ENCODE measurements at places on chromosomes 12 and 14.

DNA sequence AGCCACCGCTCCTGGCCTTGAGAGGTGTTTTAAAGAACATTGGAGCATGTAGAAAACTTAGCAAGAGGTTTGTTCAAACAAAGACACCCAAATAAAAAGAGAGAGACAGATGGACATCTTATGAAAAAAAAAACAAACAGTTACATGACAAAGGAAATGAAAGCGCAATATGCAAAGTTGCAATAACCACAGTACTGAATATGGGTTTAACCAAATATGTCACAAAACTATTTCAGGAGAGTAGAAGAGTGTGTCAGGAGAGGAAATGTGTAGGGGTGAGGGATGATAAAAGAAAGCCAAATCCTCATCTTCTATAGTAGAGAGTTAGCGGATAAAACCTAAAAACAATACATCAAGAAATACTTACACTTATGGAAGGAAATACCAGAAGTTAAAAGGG lies 98.4 kb downstream of the GTF2A1 start:
- DNase-seq: no peak

DNA sequence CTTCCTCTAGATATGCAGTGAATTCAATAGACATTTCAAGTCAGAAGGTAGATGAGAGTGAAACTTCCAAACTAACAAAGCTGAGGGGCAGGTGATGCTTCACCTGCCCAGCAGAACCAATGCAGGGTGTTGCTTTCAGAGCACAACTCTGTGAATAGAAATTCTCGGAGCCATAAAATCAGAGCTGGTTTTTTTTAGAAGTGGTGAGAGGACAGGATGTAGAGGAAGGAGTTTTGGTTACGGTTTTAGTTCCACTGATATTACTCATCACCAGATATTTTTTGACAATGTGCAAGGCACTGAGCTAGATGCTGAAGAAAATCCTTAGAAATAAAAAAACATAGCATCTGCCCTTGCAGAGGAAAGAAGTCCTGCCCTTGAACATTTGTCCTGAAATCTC lies 62.2 kb downstream of the BMP4 start:
- DNase-seq: no peak

DNA sequence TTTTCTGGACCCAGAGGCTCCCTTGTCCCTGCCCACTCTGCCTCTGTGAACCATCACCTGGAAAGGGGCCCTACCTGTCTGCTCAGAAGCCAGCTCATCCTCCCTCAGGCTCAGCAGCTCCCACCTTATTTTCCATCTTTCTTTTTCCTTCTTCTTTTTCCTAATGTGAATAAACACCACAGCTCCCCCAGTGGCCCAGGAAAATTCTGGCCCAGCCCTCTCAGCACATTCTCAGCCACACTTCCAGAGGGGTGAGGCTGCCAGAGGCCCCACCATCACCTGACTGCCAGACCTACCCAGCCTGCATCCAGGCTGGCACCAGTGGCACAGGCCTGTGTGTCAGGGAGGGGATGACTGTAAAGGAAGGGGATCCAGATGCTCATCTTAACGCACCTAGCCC lies 23.0 kb downstream of the ZFHX2 start:
- no peak for DNase-seq

GRCh38 chr14:67837011-67837624 lies 17.5 kb downstream of the RAD51B start:
- DNase-seq: no peak

GRCh38 chr14:71006200-71006563 lies 98.9 kb downstream of the PCNX1 start:
- DNase-seq: no peak

DNA sequence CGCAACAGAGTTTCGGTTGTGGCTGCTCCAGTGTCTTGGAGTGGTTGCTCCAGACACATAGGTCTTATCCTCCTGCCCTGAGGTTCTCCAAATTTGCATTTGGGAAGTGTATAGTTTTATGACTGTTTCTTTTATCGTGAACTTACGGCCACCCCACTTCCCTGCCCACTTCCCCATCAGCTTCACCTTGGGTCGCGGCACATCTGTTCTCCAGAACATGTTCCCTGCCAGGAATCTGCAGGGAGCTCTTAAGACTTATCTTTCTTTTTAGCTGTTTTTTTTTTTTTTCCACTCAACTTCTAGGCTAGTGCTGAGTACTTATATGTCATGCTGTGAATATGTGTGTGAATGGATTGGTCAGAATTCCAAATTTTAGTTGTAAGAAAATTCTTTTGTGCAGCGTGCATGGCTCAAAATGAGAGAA lies 75.4 kb downstream of the ETV6 start:
- no peak for DNase-seq

DNA sequence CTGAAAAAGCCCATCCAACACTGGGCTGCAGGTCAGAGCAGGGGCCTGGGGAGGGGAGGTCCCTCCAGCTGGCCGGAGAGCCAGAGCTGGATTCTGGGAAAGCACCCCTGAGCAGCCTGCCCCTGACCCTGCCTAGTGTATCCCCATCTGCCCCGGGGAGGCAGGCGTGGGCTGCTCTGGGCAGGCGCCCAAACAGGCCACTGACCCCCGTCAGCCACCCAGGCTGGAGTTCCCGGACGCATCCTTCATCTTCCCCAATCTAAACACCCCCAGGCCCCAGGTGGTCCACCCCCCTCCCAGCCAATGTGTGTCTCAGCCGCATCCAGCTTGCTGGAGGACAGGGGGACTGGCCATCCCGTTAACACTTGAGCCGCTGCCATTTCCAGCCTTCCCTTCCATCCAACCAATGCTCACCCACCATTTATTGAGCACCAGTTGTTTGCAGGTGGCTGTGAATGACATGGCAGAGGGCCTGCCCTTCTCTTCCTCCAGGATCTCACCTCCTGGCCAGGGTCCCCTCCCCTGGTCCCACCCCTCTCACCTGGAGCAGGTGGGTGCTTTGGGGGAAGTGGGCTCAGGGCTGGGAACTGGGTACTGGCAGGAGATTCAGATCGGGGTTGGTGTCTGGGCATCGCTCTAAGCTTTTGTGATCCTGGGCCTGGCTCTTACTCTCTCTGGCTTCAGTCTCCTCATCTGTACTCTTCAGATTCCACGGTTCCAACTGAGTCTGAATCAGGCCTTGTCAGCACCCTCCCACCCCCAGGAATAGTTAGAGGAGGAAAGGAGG lies 743 bp upstream of the DTX1 start:
- DNase-seq: no peak

GRCh38 chr14:29716150-29716549 lies 211.5 kb downstream of the PRKD1 start:
- DNase-seq: no peak

DNA sequence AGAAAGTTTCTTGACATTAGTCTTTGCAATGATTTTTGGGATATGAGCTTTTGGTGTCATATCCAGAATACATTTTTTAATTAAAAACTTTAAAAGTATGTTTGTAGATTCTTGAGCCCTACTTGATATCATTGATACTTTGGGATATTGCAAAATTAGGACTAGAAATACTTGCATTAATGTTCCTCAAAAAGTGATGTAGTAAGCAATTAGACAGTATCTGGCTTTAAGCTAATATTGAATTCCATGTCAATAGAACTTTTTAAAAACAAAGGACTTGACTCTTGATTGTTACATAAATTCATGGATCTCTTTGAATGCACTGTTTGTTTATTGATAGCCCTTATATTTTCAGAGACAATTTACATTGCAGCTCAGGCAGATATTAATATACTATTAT lies 15.6 kb downstream of the PEX5 start:
- no peak for DNase-seq

- no peak for DNase-seq
These were observed 54.8 kb downstream of the WNK1 start for GRCh38 chr12:807041-807735.

GRCh38 chr12:117718559-117718958 lies 250.2 kb downstream of the KSR2 start:
- no peak for DNase-seq

DNA sequence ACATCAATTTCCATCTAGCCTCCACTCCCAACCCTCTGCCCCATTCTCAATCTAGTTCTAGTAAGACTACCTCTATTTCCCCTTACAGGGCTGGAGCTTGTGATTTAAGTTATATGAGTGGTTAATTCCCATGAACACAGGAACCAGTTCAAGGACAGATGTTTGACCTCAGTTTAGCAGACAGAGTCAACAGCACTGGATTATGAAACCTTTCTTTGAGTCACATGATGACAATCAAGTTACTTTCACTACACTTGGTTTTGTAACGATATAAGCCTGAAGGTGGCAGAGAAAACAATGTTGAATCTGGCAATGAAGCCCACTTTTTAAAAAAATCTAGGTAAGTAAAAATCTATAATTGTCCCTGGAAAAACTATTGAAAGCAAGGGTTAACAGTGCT lies 1646.2 kb upstream of the FLRT2 start:
- DNase-seq: no peak

GRCh38 chr12:13101821-13102375 lies 1.6 kb downstream of the GSG1 start:
- DNase-seq: no peak

- no peak for DNase-seq
These were observed 318.1 kb upstream of the PDE3A start for GRCh38 chr12:20050221-20050620.

GRCh38 chr12:104460041-104460719 lies 3.4 kb downstream of the CHST11 start:
- DNase-seq: no peak
